ENCODE measurements at places on chromosomes 12 and 14. TPM values are rescaled to one million over a fixed set of nuclear protein-coding genes. Genes with fewer than 3 reads are reported as not detected.
A peak's percentile ranks its signal among the peaks of the same experiment; 100 is the strongest.

GRCh38 chr14:25150934-25151790 lies 101.2 kb upstream of the STXBP6 start:
- DNase-seq: no peak

- DNase-seq: no peak
These were observed 121.4 kb downstream of the SLC15A4 start for GRCh38 chr12:128702371-128702770.

MANSC4 gene
- total RNA-seq: not detected

KCNA1 gene
- total RNA-seq: 0.05 TPM

DNA sequence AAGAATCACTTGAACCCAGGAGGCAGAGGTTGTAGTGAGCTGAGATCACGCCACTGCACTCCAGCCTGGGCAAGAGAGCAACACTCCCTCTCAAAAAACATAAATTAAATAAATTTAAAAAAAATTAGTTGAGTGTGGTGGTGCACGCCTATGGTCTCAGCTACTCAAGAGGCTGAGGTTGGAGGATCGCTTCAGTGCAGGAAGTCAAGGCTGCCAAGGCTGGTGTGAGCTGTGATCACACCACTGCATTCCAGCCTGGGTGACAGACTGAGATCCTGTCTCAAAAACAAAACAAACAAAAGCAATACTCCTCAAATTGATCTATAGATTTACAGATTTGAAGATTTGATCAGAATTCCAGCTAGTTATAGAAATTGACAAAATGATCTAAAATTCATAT lies 92.7 kb upstream of the RESF1 start:
- DNase-seq: no peak

DNA sequence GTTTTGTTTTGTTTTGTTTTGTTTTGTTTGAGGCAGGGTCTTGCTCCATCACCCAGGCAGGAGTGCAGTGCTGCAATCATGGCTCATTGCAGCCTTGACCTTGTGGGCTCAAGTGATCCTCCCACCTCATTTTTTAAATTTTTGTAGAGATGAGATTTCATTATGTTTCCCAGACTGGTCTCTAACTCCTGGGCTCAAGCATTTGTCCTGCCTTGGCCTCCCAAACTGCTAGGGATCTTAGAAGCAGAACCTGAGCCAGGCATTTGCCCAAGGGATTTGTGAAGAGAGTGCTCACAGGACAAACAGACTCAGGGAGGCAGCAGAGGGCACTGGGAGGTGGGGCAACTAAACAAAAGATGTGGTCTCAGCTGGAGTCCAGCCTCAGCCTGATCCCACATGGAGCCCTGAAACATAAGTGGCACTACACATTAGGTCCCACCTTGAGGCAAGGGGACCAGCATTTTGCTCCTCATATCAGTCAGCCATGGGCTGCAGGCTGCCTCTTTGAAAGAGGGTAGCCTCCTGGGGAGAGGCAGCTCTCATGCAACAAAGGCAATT lies 86.2 kb upstream of the CMKLR1 start:
- no peak for DNase-seq

SMCO3 gene
- not detected for total RNA-seq

- no peak for DNase-seq
These were observed 8.6 kb downstream of the TC2N start for GRCh38 chr14:91858536-91859275.

GRCh38 chr14:24715239-24715638 lies 81.2 kb upstream of the GZMB start:
- DNase-seq: no peak

DNA sequence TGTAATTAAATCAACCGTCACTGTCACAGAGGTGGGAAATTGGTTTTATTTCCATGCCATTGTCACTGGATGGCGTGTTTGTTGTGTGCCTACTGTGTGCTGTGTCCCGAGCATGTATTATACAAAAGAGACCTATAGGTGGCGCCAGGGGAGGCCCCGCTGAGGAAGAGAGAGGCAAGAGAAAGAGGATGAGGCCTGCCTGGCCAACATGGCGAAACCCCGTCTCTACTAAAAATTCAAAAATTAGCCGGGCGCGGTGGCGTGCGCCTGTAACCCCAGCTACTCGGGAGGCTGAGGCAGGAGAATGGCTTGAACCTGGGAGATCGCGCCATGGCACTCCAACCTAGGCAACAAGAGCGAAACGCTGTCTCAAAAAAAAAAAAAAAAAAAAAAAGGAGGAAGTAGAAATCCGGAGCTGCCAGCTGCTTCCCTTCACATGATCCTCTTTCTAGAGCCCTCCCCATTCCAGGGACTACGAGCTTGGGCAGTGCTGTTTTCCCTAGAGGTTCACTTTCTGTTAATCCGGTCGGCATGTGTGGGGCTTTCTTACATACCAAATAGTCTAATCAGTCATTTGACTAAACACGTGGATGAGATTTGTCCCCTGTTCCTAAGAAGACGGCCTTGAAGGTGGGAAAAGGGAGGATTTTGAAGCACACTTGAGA lies 6.4 kb upstream of the CCDC175 start:
- DNase-seq: no peak

EML5 gene
- total RNA-seq: 0.15 TPM

GRCh38 chr12:105083551-105084105 lies 630 bp downstream of the ALDH1L2 start:
- peak; percentile 78 for DNase-seq

ESR2 gene
- total RNA-seq: 0.27 TPM

- no peak for DNase-seq
These were observed 875 bp downstream of the HSPA2 start for GRCh38 chr14:64541261-64541971.

DNA sequence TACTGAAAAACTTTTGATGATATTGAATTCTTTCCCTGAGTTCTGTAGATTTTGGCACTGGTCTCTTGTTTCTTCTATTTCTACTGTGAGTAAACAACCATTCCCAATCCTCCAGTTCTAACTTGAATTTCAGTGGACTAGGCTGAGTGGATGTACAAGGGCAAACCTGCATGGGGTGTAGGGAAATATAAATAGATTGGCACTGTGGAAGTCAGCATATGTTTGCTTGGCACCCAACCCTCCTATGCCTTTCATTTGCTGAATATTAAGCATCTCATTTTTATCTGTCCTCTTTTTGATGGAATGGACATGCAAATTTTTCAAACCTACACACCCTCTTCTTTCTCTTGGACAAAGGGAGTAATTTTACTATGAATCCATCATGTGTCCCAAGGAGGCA lies 828.3 kb downstream of the DIO2 start:
- DNase-seq: no peak

CAND1 gene
- 48.6 TPM for total RNA-seq

TAC3 gene
- total RNA-seq: not detected

- no peak for DNase-seq
These were observed 938.4 kb upstream of the ATXN7L3B start for GRCh38 chr12:73599268-73599667.

- DNase-seq: no peak
These were observed 4.6 kb upstream of the UNC119B start for GRCh38 chr12:120705618-120706017.

DNA sequence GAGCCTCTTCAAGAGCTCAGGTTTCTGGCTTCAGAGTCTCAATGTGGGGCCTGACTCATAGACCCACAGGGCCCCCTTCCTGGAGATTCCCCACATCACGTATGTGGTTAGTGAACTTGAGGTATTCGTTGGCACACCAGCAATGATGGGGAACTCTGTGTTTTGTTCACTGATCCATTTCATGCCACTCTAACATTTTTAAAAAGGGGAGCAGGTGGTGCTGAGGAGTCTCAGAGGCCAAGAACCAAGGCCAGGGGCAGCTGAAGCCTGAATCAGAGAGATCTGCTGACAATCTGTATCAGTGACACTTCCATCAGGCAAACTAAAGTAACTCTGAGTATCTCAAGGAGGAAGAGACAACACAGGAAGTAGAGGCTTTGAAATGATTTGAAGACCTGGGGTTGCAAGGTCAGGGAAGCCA lies 323.4 kb downstream of the VRK1 start:
- DNase-seq: no peak

GRCh38 chr14:79949906-79950305 lies 261.4 kb downstream of the DIO2 start:
- DNase-seq: no peak

DNA sequence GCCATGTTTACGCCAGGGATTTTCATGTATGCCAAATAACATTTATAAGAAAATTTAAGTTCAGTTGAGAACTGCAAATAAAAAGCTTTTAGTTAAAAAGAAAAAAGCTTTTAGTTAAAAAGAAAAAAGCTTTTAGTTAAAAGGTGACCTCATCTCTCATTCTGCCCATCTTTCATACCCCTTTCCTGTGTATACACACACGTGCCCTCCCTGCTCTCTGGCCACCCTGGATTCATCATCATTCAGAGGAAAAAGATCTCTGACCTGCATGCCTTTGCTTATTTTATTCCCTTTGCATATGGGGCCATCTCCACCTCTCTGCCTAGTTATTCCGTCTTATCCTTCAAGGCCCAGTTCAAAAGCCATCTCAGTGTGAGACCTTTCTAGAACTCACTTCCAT lies 38.1 kb upstream of the CDK17 start:
- DNase-seq: no peak

DNA sequence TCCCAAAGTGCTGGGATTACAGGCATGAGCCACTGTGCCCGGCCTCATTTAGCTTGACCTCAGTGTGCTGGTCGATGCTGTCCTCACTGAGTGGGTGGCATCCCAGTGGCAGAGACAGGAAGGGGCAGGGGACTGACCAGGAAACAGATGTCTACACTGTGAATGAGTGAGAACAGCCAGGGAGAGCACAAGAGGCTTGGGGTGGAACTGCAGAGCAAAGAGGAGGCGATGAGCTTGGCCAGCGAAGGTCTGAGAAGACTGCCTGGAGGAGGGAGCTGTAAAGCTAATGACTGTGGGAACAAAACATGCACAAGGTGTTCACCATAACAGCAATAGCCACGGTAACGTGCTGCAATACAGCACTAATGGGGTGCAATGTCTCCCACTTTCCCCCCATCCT lies 57.2 kb upstream of the BEGAIN start:
- no peak for DNase-seq

RTL1 gene
- total RNA-seq: not detected

CCDC177 gene
- total RNA-seq: not detected

DNA sequence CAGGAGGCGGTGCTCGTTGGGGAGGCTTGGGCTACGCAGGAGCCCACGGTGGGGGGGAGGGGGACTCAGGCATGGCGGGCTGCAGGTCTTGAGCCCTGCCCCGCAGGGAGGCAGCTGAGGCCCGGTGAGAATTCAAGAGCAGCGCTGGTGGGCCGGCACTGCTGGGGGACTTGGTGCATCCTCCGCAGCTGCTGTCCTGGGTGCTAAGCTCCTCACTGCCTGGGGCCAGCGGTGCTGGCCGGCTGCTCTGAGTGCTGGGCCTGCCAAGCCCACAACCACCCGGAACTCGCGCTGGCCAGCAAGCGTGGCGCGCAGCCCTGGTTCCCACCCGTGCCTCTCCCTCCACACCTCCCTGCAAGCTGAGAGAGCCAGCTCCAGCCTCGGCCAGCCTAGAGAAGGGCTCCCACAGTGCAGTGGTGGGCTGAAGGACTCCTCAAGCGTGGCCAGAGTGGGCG lies 3.2 kb downstream of the METTL25 start:
- no peak for DNase-seq

- DNase-seq: no peak
These were observed 45.4 kb downstream of the DCAF5 start for GRCh38 chr14:69107407-69108003.

DNA sequence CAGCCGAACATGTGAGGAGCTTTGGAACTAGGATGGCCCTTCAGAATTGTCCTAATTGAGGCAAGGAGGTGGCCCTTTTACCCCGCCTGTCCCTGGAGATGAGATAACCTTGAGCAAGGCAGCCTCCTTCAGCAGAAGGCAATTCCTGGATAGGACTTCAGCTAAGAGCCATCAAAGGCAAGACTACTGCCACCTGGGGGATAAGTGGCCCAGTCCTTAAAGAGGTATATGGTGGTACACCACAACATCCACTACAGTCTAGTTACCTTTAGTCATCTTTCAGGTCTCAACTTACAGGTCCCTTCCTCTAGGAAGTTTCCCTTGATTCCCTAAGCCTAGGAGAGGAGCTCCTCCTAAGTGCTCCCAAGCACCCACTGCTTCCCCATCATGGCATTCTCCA lies 204.2 kb upstream of the CDKN3 start:
- no peak for DNase-seq

NANOG gene
- total RNA-seq: 0.19 TPM

MYH6 gene
- 138 TPM for total RNA-seq

GRCh38 chr12:92300777-92301176 lies 155.1 kb upstream of the BTG1 start:
- DNase-seq: no peak

DNA sequence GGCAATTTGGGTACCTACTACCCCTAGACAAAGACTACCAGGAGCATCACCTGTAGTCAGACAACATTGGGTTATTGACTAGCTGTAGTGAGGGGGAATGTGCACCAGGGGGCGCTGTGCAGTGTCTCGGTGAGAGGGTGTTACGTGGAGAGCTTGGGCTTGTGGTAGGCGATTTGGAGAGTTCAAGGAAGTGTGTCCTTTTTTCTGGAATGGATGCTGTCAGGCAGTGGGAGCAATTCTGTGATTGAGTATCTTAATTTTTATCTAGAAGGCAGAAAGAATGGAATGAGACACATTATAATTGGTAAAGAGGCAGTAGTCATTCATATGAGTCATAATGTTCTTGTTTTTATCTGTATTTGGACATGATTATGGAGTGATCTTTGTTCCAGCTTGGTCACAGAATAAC lies 187.7 kb downstream of the GALC start:
- peak; percentile 51 for DNase-seq

- peak; percentile 76 for DNase-seq
These were observed at the start of gene STXBP6 for GRCh38 chr14:25049568-25050268. TSS of gene STXBP6 (minus strand) at chr14:25050147. CDS start at chr14:24974818, 75,329 bp downstream.

GRCh38 chr12:68400226-68400829 lies 68.2 kb upstream of the MDM1 start:
- DNase-seq: no peak

- DNase-seq: no peak
These were observed 3.1 kb downstream of the ATP23 start for GRCh38 chr12:57944313-57945023.

- DNase-seq: no peak
These were observed 43.0 kb upstream of the GSG1 start for GRCh38 chr12:13146336-13146938.

GRCh38 chr14:77804592-77804991 lies 4.7 kb downstream of the ADCK1 start:
- no peak for DNase-seq

- DNase-seq: no peak
These were observed 2.8 kb upstream of the BAZ2A start for GRCh38 chr12:56632701-56633467.

SLC22A17 gene
- 0.95 TPM for total RNA-seq

All from psoas muscle (tissue), 8 donors.